ENCODE measurements at places on chromosomes 1 and 21.

DNA sequence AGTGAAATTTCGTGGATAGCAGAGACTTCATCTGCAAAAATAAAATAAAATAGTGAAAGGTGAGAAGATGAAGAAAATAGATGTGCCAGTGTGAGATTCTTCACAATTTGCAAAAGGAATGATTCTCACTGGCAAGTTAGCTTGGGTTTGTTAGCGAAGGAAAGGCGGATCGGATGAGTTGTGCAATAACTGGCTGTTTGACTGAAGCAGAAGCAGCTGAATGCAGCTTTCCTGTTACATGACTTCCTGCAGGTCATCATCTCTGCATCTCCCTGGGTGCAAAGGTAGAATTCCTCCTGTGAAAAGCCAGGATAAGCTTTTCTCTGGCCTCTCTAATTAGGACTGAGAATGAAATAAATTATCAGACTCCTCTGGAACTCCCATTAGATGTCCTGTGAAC is 263.1 kb upstream of the CHRM3 start:
- DNase-seq, result no peak

DNA sequence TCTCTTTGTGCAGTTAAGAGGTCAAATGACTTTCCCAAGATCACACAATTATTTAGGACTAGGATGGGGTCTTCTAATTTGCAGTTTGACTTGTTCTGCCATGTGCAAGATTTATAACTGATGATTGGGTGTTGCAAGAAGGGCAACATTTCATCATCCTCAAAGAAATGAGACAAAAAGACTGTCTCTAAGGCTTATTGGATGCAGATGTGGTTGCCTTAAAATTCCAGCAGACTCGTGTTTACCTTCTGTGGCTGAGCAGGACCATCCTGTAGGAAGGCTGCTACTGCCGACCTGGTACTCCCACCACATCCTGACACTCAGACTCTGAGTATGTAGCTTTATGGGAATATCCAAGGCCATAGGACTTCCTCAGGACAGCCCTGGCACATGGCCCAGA is 99.9 kb upstream of the SGIP1 start:
- no peak for DNase-seq

GRCh38 chr1:91883470-91883869 is 2.5 kb downstream of the TGFBR3 start:
- DNase-seq, result no peak

- no peak for DNase-seq
These were observed 118.8 kb downstream of the PTBP2 start for GRCh38 chr1:96840396-96840795.

DNA sequence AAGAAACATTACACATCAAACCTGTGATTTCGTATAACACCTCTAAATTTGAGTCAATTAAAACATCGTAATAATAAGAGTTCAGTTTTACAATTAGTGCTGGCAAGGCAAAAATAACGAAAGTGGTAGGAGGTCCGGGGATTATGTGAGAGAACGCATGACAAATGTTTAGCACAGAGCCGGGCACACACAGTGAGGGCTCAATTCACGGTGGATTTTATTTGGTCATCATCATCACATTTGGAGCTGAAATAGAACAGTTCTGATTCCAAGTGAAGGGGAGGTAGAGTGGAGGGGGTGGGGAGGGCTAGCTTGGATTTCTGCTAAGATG is 20.0 kb downstream of the H3-3A start:
- no peak for DNase-seq

- DNase-seq, result peak; percentile 95
These were observed 116.0 kb downstream of the TTLL7 start for GRCh38 chr1:83882906-83883305.

DNA sequence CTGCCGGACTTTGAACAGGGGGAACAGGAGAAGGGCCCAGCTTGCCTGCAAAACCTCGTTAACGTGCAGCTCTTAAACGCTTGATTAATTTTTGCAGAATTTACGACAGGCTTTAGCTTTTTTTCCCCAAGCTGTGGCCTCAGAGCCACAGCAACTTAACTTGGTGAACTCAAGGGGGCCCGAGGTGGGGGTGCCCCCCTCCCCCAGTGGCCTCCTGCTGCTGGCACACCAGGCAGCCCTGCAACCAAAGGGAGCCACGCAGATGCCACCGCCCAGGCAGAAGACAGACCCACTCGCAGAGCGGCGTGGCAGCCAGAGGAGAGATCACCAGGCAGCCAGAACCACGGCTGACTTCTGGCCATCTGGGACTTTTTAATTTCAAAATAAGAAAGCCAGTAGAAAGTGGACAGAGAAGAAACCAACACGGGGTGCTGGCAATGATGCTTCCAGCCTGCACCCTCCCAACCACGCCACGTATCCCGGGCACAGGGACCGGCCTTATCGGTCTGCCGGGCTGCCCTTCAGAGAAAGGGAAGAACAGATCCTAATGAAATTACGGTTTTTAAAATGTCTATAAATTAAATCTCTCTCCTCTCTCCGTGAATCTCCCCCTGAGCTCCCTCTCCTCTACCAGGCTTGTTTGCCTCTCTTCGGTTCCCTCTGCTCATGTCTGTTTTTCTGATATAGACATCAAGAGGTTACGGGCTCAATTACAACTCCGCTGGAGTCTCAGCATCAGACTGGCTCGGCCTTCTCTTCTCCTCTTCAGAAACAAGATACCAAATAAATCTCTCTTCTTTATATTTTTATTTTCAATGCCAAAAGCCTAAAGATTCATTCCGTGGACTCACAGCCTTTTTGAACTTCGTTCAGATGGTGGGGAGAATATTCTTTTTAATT is 6.4 kb downstream of the CASZ1 start:
- peak; percentile 62 for DNase-seq

DNA sequence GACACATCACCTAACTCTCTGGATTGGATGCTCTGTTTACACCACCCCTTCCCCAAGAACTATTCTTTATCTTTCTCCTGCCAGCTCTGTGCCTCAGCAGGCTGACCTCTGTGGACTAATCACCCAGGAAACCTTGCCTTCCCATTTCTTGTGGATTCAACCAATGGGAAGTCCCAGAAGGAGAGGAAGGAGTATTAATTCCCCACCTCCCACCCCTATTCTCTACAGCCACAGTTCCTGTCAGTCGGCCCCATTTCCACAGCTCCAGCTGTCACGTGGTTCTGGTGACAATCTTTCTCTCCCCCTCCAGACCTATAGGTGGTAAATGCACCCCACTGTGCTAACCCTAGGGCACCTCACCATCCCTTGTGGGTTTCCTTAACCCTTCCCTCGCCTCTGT is 46.8 kb upstream of the SSBP3 start:
- no peak for DNase-seq

DNA sequence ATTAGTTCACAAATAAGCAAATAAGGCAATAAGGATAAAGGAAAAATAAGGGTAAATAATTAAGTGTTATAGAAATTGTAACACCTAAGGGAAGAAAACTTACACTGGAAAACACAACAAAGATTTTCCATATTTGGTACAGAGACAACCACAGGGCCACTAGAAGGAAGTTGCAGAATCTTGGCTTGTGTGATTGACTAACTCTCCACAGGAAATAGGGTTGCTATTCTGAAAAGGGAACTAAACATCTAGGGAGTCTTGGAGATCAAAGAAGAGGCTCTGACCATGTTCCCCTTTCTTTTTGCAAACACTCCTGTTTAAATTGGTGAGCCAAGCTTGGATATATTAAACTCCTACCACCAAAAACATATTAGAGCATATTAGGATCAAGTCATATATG is 59.1 kb downstream of the APCS start:
- no peak for DNase-seq

DNA sequence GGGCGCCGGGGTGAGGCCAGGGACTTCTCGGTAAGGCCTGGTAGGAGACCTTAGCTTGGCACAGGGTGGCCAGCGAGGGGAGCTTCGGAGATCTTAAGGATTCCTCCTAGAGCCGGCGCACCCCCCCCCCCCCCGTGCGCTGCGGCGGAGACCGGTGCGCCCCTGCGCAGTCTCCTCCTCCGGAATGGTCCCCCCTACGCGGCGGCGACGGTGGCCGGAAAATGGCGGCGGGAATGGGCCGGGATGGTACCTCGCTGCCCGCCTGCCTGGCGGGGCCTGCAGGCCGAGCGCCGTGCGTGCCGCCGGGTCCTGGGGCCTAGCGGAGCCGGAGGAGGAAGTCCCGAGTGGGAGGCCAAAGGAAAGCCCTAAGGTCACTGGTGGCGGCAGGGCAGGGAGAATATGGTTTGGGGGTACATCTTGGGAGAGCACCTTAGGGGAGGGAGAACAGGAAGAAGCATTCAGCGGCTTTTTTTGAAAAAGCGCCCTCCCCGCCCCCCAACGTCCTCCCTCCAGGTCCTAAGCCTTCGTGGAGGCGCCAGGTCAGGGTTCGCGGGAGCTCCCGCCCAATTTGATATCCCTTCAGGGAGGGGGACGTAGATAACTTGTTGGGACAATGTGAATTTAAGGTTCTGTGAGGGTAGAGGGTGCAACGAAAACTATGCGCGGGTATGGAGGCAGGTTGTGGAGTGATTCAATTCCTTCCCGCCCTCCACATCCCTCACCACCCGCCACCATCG is 429 bp downstream of the SRRM1 start:
- DNase-seq, result peak; percentile 52

GRCh38 chr1:154442006-154442740 is 37.0 kb downstream of the IL6R start:
- DNase-seq, result no peak

DNA sequence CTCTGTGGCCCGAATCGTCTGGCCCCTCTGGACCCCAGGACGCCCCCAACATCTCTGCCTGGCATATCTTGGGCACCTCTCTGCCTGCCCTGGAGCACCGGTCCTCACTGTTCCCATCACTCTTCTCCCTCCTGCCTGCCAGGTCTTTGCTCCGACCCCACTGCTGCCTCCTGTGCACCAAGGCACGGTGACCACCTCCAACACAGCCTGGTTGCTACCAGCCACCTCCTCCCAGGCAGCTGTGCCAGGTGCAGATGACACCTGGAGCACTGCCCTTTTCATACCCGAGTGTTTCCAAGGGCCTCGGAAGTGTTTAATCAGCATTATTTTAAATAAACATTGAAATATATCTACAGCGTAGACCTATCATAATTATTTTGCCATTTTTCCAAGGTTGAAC is 31.3 kb downstream of the PKNOX1 start:
- no peak for DNase-seq

GRCh38 chr1:163730411-163730821 is 408.7 kb downstream of the NUF2 start:
- peak; percentile 45 for DNase-seq

DNA sequence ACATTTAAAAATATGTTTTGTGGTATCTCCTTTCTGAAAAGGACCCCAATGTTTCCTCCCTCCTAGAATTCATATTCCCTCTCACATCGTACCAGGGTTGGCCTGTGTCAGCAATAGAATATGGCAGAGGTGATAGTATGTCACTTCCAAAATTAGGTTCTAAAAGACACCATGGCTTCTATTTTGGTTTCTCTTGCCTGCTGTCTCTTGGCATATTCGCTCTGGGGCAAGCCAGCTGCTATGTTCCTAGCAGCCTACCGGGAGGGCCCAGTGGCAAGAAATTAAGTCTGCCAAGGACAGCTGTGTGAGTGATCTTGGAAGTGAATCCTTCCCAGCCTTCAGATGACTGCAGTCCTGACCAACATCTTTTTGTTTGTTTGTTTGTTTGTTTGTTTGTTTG is 92.9 kb upstream of the PPM1J start:
- DNase-seq, result no peak

DNA sequence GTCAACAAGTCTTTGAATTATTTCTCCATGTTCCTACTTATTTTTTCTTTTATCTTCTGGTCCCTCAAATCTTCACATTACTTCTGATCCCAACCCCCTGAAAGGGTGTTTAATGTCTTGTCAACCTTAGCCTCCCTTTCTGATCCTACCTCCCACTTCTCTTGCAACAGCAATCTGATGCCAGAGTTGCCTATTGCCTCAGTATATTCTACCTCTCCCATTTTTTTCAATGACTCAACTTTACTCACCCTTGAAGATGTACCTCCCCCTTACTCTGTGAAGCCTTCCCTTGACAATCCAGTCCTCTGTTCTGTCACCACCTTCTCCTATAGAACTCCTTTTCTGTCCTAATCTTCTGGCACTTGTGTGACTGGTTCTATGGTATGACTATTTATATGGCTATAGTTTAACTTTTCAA is 99.5 kb upstream of the CD55 start:
- no peak for DNase-seq

GRCh38 chr21:33300701-33301631 is 23.8 kb upstream of the IFNAR1 start:
- DNase-seq, result peak; percentile 62

DNA sequence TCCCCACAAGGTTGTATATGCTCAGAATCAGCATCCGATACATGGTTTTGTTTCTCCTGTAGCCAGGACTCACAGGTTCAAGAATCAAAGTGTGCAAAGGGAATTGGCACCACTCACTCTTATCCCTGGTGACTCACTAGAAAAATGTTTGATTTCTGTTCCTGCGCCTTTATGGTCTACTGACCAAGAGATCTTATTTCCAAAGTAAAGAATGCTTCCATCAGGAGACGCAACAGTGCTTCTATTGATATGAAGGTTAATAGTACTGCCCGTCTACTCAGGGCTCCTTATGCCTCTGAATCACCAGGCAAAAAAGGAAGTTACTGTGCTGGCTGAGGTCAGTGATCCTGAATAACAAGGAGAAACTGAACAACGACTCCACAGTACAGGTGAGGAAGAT is 1392.0 kb upstream of the PRMT6 start:
- no peak for DNase-seq

GRCh38 chr1:159917533-159918351 is 7.6 kb downstream of the TAGLN2 start:
- DNase-seq, result peak; percentile 15

DNA sequence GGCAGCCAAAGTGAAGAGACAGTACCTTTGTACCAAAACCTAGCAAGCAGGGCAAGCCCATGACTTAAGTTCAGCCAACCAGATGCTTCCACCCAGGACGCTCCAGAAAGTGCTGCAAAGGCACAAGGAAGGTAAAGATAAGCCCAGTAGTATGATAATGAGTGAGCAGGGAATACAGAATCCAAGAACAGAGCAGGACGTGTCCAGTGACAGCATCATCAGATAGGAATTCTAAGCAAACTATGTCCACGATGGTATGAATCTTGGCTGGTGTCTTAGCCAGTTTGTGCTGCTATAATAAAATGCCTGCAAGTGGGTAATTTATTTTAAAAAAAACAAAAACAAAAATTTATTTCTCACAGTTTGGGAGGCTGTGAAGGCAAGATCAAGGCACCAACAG is 13.6 kb downstream of the GJA4 start:
- no peak for DNase-seq

- no peak for DNase-seq
These were observed 1.5 kb downstream of the HCN3 start for GRCh38 chr1:155278689-155279160.

- DNase-seq, result no peak
These were observed 1.3 kb upstream of the PARK7 start for GRCh38 chr1:7960165-7960564.

- peak; percentile 84 for DNase-seq
These were observed 9.5 kb upstream of the PADI3 start for GRCh38 chr1:17239420-17239819.

- DNase-seq, result no peak
These were observed 60.6 kb upstream of the LAMC2 start for GRCh38 chr1:183125279-183125999.

GRCh38 chr1:183087001-183087400 is 63.8 kb downstream of the LAMC1 start:
- no peak for DNase-seq

Measured in NCI-H69 (cell line).